ENCODE measurements at places on chromosomes 1 and 21. TPM values are rescaled to one million over a fixed set of nuclear protein-coding genes. Genes with fewer than 3 reads are reported as not detected.

The ACTA1 gene
- not detected for total RNA-seq

The ARTN gene
- total RNA-seq = under 0.01 TPM

The MEAF6 gene
- 51.8 TPM for total RNA-seq

The HES3 gene
- not detected for total RNA-seq

The C1QA gene
- total RNA-seq = not detected

The ITLN2 gene
- total RNA-seq = not detected

The PPIAL4G gene
- not detected for total RNA-seq

The SPRR2A gene
- total RNA-seq = not detected

The SNX7 gene
- total RNA-seq = 38.5 TPM

The NLRP3 gene
- total RNA-seq = not detected

The DYNLT5 gene
- 0.73 TPM for total RNA-seq

The HCN3 gene
- 0.78 TPM for total RNA-seq

The PLK3 gene
- 41.8 TPM for total RNA-seq

The NUDT4B gene
- total RNA-seq = 23.9 TPM

The KCNA3 gene
- total RNA-seq = under 0.01 TPM

The FOXD3 gene
- total RNA-seq = not detected

The RGS18 gene
- not detected for total RNA-seq

The CLDN8 gene
- not detected for total RNA-seq

The KRTAP7-1 gene
- total RNA-seq = not detected

The TFF2 gene
- not detected for total RNA-seq

The PERM1 gene
- not detected for total RNA-seq

The PKP1 gene
- under 0.01 TPM for total RNA-seq

The BACE2 gene
- total RNA-seq = 16.4 TPM

The DMRTA2 gene
- not detected for total RNA-seq

The CLCA4 gene
- total RNA-seq = not detected

The ORC1 gene
- 17.2 TPM for total RNA-seq

The IL19 gene
- not detected for total RNA-seq

The ELAPOR1 gene
- under 0.01 TPM for total RNA-seq

The RGS13 gene
- total RNA-seq = under 0.01 TPM

The ZBTB40 gene
- total RNA-seq = 16.4 TPM

The FAM78B gene
- 0.98 TPM for total RNA-seq

The CA6 gene
- not detected for total RNA-seq

The SYNC gene
- total RNA-seq = 23.9 TPM

The PROX1 gene
- total RNA-seq = 0.37 TPM

The RIMS3 gene
- total RNA-seq = under 0.01 TPM

The LCE6A gene
- total RNA-seq = not detected

The MYOC gene
- not detected for total RNA-seq

The VHLL gene
- 0.39 TPM for total RNA-seq

The NCAM2 gene
- total RNA-seq = 1.1 TPM

Measured in subcutaneous preadipocyte (primary cell).